ENCODE measurements at places on chromosomes 7 and 10.

DNA sequence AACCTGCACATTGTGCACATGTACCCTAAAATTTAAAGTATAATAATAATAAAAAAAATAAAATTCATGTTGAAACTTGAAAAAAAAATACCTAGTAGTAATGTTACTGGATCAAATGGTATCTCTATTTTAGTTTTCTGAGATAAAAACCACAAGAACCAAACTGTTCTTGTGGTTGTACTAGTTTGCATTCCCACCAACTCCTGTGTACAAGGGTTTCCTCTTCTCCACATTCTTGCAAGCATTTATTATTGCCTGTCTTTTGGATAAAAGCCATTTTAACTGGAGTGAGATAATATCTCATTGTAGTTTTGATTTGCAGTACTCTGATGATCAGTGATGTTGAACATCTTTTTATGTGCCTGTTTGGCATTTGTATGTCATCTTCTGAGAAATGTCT is 177.7 kb downstream of the KIF20B start:
- no peak for DNase-seq

- DNase-seq = no peak
These were observed 64.9 kb downstream of the INSIG1 start for GRCh38 chr7:155362380-155363145.

DNA sequence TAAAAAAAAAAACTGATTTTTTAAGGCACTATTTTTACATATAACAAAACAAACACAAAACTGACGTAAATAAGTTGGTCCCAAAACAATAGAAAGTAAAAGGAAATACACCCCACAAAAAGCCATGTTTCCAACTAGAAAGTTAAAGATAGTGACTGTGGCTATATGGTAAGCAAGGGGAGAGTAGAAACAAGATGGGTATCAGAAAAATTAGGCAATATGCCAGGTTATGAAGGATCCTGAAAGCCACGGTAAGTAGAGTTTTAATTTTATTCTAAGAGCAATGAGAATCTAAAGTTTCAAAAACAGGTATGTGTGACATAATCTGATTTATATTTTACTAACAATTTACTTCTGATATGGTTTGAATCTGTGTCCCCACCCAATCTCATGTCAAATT is 61.5 kb downstream of the BRAF start:
- DNase-seq = no peak

DNA sequence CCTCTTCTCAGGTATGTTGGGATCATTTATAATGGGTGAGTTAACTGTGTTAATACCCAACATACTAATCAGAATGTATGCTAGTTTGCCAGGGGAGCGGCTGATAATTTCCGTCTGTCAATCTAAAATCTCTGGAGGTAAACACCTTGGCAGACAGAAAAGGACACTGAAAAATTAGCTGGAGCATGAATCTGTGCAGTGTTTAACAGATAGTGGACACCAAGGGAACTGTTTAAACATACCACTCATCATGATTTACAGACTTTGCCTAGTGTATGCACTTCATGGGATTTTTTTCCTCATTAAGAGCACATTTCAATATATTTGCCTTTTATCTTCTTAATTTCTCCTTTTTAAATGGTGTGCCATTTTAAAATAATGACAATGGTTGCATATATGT is 68.2 kb downstream of the SLC13A1 start:
- no peak for DNase-seq

DNA sequence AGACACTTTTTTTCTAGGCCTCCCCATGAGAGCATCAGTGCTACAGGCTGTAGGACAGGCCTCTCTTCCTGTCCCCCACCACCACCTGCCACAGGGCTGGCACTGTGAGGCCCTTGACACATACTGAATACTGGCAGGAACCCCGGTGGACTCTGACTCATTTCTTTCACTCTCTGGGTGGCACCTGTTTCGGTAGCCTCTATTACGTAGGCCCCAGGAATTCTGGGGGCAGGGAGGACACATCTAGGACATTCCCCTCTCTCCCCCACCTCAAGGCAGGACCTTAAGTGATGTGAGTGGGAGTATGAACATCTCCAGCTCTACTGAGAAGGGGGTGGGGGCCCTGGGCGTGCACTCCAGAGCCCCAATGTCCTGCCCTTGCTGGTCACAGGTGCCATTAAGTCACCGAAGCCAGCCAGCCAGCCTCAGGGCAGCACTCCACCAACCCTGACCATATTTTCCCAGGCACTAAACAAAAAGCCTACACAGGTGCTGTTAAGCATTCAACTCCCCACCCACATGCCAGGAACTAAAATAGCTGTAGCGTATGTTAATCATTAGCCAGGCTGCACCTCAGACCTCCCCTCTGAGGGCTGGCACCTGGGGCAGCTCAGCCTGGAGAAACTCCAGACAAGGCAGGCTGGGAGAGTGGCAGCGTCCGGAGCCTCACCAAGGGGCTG is 8.9 kb downstream of the ANXA11 start:
- peak; percentile 49 for DNase-seq

DNA sequence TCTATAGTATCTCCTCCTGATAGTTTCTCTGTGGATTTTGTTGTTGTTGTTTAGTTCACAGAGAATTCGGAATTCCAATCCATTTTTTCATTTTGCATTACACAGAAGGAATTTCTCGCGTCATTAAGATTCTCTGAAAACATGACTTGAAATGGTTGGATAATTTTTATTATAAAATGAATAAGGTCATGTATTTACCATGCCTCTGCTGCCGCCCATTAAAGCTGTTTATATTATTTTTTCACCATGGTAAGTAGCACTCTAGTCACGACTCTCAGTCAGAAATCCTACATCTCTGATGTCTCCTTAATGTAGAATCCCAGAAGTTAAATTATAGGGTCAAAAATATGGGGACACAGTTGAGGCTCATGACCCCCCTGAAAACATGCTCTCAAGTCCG is 19.1 kb downstream of the SFMBT2 start:
- no peak for DNase-seq

DNA sequence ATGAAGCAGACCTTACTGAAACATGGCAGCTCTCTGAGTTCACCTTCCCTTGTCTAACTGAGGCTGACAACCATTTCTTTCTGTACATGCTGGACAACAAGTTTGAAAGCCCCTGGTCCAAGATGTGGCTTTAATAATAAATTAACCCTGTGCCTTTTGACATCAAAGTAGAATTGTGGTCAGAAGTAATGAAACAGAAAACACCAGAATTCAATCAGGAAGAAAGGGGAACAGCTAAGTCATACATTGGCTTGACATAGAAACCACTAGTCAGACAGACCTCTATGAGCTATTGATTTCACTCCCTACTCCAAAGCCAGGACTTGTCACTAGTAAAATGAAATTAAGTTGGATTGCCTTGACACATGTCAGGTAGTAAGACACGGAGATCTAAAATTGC is 175.2 kb upstream of the ASAH2 start:
- no peak for DNase-seq

GRCh38 chr10:74039561-74040145 is 41.7 kb downstream of the VCL start:
- DNase-seq = no peak

GRCh38 chr7:2100278-2101208 is 132.2 kb downstream of the MAD1L1 start:
- DNase-seq = no peak

DNA sequence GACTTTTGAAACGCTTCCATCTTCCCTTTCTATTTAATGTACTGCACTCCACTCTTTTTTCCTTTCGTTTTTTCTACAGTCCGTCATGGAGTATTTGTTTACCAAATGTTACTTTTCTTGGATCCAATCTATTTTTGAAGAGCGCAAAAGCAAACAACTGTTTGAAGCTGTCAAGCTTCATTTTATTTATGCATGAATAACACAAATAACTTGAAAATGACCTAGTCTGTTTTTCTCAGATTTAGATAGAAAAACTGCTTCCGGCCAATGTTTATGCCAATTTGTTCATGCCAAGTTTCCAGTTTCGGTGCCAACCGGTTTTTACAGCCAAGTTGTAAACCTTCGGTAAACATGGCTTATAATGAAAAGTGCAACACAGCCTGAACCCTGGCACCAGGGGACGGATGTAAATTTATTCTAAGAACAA is 150.9 kb upstream of the KLF6 start:
- no peak for DNase-seq

- DNase-seq = no peak
These were observed 4.4 kb upstream of the ITGB8 start for GRCh38 chr7:20326342-20326741.

DNA sequence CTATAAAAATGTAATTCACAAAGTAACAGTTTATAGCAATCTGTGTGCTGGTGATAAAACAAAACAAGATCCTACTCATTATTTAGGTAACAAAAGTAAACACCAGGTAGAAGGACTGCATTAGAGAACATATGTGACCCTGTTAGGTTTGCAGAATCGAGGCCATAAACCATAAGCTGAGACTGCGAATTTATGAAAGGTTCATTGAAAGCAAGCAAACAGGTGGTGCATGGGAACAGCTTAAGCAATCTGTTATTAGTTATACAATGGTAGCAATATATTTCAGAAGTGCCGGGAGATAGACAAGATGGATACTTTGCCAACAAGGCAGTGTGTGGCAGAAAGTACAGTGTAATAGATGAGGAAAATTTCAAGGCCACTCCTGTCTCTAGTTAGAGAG is 23.5 kb upstream of the FAM133B start:
- no peak for DNase-seq

DNA sequence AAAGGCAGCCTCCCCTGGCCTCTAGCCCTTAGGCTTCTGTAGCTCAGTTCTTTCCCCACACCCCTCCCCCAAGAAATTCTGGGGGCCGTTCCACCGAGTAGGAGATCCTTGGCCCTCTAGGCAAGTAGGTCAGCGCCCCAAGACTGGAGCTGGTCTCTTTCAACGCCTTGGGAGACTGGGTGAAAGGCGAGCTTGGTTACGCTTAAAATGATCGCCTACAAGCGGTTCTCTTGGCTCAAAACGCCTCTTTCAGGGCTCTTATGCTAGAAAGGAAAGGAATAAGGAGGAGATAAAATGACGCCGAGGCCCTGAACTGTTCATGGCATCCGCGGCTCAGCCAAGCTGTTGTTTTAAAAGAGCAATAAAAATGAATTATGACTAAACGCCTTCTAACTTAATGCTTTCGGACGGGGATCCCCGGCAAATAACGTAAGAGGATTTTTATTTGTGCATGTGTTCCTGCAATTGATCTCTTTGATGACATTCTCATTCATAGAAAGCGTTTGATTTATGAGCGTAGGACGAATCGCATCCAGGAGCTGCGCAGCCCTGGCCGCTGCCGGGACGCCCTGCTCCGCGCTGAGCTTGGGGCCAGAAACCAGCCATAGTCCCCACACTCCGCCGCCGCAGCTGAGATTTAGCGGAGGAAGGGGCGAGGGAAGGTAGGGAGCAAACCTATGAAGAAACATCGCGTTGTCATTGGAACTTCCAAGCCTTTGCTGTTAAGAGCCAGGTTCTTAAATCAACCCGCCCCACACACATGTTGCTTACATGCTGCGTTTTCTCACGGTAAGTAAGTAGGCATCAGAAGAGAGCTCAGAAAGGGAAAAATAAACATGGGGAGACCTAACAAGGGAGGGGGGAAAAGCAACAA is 3.0 kb upstream of the HOXA1 start:
- DNase-seq = no peak

GRCh38 chr10:58969576-58969975 is 206.9 kb upstream of the PHYHIPL start:
- DNase-seq = no peak

- no peak for DNase-seq
These were observed 26.6 kb upstream of the ATRNL1 start for GRCh38 chr10:115066528-115066927.

GRCh38 chr10:111990734-111991133 is 192.8 kb downstream of the GPAM start:
- no peak for DNase-seq

DNA sequence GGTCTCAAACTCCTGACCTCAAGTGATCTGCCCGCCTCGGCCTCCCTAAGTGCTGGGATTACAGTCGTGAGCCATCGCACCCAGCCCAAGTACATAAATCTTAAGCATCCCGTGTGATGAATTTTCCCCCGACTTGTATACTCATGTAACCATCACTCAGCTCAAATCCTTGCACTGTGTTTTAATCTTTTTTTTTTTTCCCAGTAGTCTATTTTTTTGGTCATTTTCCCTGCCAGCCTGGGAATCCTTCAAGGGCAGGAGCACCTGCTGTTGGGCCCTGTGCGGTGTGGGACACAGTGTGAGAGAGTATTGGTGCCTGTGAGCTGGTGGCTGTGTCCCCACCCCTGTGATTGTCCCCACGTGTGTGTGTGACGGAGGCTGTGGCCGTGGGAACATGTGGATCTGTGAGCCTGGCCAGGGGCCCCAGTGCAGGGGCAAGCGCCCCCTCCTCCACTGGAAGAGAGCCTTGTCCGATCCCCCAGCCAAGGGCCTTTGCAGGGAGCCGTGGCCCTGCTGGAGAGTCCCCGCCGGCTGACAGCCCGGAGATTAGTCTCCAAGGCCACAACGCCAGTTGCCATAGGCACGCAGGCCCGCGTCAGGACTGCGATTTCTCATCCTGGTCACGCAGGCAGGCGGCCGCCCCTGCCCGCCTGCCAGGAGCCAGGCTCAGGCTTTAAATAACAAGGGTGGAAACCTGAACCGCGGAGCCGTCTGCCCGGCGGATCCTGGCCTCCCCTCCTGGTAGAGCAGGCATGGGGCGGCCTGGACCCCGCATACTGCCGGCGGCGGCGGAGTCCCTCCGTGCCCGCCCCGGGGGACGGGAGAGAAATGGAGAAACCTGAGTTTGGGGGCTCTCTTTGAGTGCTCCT is 26.5 kb downstream of the GTF2IRD1 start:
- DNase-seq = peak; percentile 90

DNA sequence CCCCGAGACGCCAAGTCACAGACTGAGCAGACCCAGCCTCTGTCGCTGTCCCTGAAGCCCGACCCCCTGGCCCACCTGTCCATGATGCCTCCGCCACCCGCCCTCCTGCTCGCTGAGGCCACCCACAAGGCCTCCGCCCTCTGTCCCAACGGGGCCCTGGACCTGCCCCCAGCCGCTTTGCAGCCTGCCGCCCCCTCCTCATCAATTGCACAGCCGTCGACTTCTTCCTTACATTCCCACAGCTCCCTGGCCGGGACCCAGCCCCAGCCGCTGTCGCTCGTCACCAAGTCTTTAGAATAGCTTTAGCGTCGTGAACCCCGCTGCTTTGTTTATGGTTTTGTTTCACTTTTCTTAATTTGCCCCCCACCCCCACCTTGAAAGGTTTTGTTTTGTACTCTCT is 215.6 kb downstream of the TCF7L2 start:
- DNase-seq = no peak

GRCh38 chr10:35191523-35191922 is 64.9 kb downstream of the CREM start:
- DNase-seq = no peak

GRCh38 chr7:26900251-26900650 is 35.9 kb upstream of the SKAP2 start:
- no peak for DNase-seq

DNA sequence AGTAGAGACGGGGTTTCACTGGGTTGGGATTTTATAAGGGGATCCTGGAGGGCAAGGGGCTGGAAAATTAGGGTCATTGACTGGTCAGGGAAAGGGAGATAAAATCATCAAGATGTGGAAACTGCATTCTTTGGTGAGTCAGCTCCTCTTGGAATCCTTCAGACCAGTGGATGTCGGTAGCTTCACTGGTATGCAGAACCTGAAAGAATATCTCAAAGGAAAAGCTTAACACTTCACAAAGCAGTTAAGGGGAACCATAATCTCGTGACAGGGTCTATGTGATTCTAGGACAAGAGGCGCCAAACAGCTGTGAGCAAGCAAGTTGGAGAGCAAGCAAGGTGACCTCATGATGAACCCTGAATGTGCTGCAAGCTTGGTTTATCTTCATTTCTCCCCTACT is 634.7 kb upstream of the AUTS2 start:
- peak; percentile 51 for DNase-seq

All from ELR (cell line).